Stimulated activated CD4-positive, alpha-beta T cell treated with anti-CD3 and anti-CD28 coated beads, Interleukin-15, amount 100 ng/mL, for 1 hour (primary cell): ENCODE measurements at places on chromosomes 1 and 21.

- DNase-seq, result no peak
Measured at GRCh38 chr1:234503193-234504050, 24.4 kb upstream of the TARBP1 start.

- DNase-seq, result no peak
Measured at GRCh38 chr21:24941316-24942185, 665.7 kb downstream of the MRPL39 start.

DNA sequence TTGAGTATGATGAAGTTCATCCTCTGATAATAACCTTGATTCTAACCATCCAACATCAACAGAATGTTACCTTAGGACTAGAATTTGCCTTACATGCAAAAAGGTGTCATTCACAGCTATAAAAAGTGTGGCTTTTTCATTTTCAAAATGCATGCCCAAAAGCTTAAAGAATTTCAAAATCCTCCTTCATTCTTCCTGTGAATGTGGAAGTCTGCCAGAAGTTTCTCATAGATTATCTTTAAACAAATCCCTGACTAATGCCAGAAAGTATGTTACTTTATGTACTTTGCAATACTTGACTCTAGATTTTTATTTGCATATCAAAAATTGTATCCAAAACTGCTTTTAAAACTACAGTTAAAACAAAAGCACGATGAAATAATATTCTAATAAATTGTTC lies 270.6 kb upstream of the ZRANB2 start:
- no peak for DNase-seq

DNA sequence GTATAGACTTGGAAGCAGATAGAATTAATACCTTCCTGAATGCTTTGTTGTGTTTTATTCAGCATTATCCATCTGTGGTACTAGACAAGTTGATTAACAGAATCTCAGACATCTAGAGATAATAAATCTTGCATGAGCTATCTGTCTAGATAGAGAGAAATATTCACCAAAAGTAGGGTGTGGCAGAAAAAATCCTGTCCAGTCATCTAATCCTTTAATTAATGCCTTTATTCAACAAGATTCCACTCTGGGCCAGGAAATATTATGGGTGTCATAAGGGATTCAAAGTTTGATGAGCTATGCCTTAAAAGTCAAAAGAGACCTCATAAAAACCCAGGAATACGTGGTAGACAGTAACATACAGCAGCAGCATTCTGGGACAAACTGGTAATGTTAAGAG lies 601.2 kb downstream of the LMO4 start:
- DNase-seq, result no peak

DNA sequence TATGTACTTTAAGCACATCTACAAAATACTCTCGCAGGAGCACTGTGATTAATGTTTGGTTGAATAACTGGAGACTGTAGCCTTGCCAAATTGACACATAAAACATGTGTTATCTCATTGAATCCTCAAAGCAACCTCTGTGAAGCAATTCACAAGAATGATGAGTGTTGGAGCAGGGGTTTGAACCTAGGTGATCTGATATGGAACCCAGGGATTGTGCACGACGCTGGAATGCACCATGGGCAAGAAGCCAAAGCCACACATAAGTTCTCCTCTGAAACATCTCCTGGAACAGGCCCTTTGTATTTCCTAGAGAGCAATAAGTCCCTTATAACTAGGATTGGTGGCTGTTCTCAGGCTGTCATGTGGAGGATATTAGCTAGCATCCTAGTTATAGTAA lies 124.6 kb upstream of the IVNS1ABP start:
- DNase-seq, result no peak

DNA sequence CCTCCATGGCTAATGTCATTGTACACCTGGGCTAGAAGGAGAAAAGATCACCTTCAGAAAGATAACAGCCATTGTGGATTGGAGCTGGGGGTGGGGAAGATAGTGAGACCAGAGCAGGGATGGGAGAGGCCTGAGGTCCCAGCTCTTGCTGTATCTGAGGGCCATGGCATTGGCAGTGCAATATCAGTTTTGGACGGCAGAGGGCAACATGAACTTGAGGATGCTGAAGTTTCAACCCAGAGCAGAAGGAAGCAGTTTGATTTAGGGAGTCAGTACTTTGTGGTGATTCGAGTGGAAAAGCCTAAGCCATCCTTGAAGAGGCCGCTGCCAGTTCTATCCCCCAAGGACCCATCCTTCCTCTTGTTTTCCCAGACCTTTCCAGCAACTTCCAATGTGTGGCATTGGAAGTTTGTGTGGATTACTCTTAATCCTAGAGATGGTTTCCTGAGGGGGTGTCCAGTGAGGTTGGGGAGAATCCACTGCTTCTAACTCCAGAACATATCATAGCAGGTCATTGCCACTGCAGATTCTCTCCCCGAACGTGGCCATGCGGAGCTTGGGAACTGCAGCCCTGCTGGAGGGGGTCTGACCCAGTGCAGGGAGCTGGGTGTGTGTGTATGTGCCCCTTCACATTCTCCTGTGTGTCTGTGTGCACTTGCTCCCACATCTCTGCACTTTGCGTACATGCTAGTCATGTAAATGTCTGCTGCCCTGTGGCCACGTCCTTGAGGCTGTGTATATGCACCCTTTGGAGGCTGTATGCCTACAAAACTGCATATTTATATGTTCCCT lies 24.1 kb downstream of the SLC26A9 start:
- DNase-seq, result peak; percentile 35

DNA sequence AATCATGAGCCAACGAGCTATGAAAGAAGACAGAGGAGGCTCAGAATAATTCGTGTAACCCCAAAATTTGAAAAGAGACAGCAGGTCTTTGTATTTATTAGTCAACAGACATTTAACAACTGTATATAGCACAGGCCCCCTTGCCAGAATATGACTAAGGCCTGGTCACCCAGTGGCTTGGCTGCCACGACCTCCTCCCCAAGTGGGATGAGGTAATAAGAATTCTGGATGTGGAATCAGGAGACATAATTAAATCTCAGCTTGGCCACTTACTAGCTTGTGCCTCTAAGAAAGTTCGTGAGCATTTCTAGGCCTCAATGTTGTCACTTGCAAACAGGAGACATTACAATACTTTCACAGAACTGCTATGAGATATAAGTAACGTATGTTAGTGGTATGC lies 134.2 kb upstream of the TNFSF4 start:
- DNase-seq, result no peak
